Activated gamma-delta T cell treated with anti-CD3 and anti-CD28 coated beads, Interleukin-2, amount 50 U/mL, for 16 hours (primary cell): ENCODE measurements at places on chromosomes 7 and 10.

GRCh38 chr7:74612015-74612829 lies 45.3 kb upstream of the GTF2I start:
- DNase-seq, result no peak

DNA sequence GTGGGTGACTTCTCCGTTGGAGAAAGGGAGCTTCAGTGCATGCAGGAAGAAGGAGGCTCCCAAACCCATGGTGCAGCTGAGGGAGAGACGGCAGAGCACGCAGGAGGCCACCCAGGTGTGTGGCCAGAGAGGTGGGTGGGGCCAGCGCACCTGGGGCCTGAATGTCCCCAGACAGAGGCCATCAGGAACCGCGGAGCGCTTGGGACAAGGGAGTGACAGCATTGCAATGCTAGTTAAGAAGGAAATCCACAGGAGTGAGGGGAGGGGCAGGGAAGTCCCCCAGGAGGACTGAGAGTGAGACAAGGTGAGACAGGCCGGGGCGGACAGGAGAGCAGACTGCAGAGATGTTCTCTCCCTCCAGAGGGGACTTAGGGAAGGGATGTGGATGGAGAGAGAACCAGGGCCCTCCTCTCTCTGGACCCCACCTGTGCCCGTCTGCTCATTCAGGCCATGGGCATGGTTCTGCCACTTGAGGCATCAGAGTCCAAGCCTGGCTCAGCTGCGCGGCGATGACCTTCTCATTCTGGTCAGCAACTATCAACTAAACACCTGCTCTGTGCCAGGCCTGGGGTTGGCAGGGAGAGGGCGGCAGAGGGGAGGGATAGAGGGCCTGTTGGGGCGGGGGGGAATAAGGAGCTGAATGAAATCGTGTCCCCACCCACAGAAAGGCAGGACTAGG lies 69.4 kb upstream of the COL13A1 start:
- DNase-seq, result no peak

DNA sequence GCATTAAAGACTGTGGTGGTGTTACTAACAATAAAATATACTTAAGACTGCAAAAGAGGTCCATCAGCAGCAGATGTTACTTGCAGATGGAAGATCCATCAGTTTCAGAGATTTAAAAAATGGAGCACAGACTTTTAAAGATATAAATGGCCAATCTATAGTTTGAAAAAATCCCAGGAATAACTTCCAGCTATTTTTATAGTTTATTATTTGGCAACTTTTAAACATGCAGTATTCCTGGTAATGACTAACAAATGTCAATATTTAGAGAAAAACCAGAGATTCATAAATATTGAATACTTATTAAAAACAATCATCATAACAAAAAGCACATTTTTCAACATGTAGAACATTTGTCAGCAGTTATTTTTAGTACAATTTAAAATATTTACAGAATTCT lies 30.7 kb downstream of the RTKN2 start:
- DNase-seq, result no peak

DNA sequence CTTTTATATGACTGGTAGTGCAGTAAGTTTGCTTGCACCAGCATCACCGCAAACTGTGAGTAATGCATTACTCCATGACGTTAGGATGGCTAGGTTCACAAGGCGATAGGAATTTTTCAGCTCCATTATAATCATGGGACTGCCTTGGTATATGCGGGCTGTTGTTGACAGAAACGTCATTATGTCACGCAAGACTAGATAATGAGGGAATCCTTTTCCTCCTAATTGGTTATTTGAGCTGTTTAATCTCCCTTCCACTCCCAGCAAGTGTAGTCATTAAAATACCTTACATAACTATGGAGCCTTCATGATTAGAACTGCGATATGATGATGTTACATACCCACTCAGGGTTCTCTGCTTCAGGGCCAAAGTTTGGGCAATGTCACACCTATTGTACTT lies 17.3 kb downstream of the KLLN start:
- no peak for DNase-seq

DNA sequence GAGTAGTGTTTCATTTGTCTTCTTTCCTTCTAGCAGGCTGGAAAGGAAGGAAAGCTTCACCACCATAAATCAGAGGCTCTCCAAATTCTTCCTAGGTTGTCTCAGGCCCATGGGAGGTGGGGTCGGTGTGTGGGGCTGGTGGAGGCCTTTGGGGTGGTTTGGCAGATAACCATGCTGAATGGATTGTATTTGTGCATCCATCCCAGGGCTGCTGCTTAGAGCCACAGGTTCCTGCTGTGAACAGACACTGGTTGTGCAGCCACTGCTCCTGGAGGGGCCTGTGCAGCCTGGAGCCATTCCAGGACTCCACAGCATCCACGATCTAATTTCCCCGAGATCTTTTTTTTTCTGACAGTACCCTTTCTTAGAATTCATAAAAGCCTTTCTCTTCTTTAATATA lies 741.8 kb downstream of the SUGCT start:
- no peak for DNase-seq

DNA sequence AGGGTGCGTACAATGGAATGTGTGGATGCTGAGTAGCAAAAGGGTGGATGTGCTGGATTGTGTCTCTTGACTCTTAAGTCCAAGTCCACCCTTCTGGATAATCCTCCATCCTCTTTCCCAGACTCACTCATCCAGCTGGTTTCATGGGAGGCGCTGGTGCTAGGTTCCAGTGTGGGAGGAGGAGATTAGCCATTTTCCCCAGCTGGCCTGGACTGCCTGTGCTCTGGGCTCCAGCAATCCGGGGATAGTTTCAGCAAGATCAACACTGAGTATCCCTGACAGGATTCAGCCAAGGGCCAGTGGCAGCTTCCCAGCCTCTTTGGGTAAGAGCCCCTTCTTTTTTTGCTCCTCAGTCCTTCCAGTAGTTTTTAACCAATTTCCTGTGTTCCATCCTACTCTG lies 21.6 kb upstream of the TRIL start:
- no peak for DNase-seq

- DNase-seq, result no peak
Observed at GRCh38 chr7:28151965-28152364, 28.6 kb downstream of the JAZF1 start.

- no peak for DNase-seq
Observed at GRCh38 chr7:147664541-147664940, 926.0 kb upstream of the C7orf33 start.

DNA sequence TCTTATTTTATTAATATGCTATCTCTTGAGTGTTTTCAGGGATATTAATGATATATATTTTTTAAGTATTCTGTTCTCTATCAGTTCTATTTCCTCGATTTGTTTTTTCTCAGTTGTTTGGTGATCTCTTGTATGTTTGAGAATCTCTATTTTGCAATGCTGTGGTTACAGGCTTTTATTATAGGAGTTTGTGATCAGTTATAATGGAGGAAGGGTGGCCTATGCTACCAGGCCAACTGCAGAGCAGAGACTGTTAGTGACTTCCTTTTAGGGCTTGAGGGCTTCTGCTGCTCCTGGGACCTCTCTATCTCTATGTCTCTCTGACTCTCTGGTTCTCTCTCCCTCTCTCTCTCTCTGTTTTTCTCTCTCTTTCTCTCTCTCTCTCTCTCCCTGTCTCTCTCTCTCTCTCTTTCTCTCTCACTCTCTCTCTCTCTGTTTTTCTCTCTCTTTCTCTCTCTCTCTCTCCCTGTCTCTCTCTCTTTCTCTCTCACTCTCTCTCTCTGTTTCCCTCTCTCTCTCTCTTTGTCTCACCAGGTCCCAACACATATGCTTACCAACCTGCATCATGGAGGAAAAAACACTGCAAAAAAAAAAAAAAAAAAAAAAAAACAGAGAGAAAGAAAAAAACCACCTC lies 69.4 kb upstream of the CAV2 start:
- no peak for DNase-seq

- DNase-seq, result no peak
Observed at GRCh38 chr7:127897704-127898454, 133.4 kb downstream of the LRRC4 start.

DNA sequence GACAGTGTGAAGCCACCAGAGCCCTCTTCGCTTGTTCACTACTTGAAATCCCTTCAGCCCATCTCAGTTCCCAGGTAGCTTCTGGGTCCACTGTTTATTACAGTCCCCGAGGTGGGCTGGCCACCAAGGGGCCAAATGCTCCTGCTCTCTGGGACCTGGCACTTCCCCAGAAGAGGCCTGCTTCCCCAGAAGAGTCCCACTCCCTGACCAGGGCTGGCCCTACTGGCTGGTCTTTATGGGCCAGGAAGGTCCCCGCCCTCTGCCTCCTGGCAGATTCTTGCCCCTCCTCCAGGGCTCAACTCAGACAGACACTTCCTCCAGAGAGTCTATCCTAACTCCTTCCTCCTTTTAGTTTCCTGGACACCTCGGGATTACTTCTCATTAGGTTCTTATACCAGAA lies 70.7 kb upstream of the LRRC18 start:
- no peak for DNase-seq

DNA sequence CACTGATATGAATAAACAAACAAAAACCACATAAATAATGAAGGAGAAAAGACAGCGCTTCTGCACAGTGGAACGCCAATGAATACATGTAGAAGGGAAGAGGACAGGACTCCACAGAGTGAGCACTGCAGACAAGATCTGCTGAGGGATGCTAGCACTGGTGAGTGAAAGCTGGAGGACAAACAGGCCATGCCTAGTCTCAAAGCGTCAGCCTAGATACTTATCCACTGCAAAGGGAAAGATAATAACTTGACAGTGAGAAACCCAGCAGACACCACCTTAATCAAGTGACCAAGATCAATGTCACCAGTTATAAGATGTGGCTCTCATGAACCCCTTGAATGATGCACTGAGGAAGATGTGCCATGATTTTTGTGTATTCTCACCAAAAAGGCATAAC lies 227.6 kb downstream of the SKAP2 start:
- DNase-seq, result no peak

DNA sequence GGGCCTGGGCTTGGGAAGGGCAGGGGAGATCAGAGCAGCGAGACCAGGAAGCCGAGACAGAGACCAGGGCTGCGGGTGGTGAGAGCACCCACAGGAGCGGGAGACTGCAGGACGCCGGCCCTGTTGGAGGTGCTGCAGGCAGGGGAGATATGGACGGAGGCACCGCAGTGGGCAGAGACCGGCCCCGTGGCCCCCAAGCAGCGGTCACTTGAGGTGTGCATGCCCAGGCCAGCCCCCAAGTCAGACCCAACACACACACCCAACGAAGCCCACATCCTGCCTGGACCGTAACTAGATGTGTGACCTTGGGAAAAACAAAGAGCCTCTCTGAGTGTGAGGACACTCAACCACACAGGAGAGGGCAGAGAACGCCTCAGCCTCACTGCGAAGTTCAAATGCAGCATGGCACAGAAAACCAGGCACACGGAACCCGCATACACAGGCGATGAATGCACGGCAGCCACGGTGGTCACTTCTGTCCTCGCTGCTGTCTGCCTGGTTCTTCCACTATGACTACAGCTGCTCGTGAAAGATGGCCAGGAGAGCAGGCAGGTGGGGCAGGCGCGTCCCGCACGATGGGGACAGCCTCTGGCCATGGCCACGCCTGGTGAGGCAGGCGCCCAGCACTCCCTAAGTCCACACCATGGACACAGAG lies 214.7 kb downstream of the MAD1L1 start:
- no peak for DNase-seq

DNA sequence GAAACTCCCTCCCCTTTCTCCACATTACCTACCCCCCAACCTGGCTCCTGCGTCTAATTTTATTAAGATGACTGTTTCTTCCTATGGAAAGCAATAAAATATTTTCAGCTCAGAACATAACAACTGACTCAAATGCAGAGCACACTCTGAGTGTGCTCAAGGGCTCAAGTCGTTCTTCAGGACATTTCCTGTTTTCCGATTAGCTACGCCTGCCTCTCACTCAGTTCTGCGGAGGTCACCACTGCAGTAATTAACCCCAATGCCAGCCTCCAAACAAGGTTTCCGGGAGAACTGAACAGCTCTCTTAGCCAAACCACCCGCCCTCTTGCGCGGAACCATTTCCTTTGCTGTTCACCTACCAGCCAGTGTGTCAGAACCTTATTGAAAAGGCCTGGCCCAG lies 19.3 kb downstream of the MYOF start:
- DNase-seq, result no peak

DNA sequence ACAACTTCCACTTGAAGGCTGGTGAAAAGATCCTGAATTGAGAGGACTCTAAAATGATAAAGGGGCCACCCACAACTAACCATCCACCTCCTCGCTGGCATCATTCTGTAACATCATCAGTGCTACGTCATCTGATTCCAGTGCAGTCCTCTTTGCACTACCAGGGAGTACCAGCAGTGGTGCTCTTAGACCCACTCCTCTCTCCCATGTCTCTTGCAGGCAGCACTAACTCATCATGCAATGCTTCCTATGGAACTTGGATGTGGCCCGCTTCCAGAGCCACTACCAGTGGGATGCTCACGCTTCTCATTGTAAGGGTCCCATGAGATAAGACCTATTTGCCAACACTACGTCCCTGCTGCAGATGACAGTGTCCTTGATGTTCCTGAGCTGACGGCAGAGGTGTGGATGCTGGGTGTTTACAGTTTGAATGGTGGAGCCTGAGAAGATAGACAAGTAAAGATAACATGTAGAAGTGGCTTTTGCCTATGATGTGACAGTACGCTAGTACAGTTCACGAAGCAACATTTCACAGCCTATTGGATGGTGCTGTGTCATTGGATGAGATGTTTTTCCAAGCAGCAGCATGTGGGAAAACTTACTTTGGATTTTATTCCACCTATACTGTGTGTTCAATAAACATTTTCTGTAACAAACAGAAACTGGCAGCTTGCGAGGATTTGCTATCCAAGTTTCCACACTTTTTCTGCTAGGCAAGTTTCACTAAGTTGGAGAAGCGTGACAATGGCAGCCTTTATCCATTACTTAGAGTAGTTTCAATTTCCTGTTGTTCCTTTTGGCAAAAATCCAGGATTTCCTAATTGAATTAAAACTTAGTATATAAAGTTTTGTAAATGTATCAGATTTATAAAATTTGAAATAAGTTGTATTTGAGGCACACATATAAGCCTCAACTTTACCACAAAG lies 35.8 kb upstream of the COBL start:
- DNase-seq, result no peak
